ENCODE measurements at places on chromosomes 2 and 18.

DNA sequence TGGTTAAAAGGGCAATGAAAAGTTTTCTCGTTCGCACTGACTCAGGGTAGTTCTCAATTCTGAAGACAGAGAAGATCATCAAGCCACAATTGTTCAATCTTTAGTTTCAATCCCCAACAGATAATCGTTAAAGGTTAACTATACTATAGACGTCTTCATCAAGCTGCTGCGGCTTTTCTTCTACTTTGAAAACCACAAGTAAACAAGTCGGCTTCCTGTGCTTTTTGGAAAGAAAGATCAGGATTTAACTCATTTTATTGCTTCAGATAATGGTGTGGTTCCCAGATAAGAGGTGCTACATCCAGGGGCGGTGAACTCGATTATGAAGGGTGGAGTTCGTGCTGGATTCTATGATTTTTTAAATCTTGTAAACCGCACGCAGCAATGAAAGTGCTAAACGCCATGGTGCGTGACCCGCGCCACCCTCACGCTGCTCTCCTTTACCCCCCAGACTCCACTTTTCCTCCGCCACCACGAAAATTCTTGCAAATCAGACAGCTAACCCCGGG lies 545 bp upstream of the CDCA7 start:
- no peak for DNase-seq

DNA sequence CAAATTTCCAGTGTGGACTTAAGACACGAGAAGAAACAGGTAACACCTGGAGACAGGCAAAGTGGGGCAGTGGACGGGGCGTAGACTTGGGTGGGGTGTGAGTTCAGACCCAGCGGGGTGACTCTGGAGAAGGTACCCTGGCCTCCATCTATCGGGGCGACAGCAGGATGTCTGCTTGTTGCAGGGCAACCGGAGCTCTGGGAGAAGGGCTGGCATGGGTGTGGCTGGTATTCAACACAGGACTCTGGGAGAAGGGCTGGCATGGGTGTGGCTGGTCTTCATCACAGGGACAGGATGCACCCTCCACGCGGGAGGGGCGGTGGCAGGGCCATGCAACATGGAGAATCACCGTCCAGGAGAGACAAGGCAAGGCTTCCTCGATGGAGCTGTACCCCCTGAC lies 198.5 kb downstream of the HDAC4 start:
- no peak for DNase-seq

DNA sequence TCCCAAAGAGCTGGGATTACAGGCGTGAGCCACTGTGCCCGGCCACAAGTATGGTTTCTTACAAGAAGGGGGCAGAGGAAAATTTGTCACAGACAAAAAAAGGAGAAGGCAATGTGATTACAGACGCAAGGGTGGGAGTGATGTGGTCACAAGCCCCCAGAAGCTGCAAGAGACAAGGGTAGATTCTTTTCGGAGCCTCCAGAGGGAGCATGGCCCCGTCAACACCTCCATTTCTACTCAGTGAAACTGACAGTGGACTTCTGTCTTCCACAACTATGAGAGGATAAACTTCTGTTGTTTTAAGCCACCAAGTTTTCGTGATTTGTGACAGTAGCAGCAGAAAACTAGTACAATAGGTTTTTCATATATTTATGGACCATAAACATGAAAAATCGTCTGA lies 2.1 kb upstream of the TCF7L1 start:
- no peak for DNase-seq

DNA sequence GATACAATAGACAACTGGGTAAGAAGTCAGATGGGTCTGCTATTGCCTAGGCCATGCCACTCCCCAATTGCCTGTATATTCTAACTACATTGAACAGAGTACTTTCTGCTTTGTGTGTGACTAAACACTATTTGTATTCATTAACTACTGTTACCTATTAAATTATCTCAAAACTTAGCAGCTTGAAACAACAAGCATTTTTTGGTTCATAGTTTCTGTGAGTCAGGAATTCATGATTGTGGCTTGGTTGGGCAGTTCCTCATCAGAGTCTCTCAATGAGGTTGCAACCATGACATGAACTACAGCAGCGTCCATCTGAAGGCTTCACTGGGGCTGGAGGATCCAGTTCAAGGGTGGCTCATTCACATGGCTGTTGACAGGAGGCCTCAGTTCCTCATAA lies 205.7 kb downstream of the EN1 start:
- no peak for DNase-seq

DNA sequence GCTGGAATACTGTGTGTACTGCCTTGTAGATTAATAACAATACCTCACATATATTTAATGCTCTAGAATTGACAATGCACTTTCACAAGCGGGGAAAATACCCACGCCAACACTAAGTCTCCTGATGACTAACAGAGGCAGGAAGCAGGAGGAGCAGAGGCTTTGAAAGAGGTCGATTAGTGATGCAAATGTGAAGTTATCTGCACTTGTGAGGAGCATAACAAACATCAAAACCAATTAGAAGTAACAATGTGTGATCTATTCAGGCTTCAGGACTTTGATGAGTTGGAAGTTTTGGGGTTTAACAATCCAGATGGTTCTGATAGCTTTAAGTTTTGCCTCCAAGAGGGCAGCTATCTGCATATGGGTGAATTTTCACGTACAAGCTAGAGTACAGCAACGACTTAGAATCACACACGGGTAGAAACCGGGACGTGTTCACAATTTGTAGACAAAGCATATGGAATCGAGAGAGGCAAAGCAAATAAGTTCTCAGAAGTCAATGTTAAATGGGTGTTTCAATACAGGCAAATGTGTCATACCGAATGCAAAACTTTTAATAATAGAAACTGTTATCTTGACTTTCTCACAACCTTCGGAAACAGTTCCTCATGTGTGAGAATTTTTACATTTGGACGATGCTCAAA lies 114.5 kb downstream of the METTL8 start:
- peak; percentile 24 for DNase-seq

GRCh38 chr18:44941516-44941915 lies 260.8 kb downstream of the SETBP1 start:
- no peak for DNase-seq

DNA sequence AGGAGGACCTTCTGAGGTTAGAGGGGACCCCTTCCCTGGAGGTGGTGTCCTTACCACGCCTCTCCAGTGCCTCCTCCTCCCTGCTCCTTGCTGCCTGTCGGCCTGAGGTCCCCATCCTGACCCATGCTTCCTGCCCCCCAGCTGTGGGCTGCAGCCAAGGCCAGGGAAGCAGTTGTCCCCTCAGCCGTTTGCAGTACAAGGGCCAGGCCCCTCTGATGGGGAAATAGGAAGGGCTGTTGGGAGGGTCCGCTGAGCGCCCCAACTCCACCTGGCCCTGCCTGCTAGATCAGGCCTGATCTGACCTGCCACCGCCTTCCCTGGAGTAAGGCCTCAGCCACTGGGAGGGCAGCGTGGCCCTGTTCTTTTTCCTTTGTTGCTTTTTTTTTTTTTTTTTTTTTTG lies 219.8 kb downstream of the KLHL29 start:
- no peak for DNase-seq

DNA sequence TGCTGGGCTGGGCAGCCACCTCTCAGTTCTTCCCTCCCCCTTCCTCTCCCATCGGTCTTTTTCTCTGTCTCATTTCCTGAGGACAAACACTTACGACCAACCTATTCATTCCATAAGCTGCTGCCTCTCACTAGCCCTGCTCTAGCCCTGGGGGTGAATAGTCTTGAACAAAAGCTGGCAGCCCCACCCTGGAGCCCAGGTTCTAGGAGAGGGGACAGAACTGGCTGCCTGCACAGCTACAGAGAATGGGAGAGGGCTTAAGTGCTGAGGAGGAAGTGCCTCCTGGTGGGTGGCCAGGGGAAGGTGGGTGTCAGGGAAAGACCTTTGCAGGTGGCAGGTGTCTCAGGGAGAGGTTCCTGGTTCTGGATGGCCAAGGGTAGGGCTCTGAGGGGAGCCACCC lies 22.8 kb downstream of the ANO7 start:
- DNase-seq: peak; percentile 28

DNA sequence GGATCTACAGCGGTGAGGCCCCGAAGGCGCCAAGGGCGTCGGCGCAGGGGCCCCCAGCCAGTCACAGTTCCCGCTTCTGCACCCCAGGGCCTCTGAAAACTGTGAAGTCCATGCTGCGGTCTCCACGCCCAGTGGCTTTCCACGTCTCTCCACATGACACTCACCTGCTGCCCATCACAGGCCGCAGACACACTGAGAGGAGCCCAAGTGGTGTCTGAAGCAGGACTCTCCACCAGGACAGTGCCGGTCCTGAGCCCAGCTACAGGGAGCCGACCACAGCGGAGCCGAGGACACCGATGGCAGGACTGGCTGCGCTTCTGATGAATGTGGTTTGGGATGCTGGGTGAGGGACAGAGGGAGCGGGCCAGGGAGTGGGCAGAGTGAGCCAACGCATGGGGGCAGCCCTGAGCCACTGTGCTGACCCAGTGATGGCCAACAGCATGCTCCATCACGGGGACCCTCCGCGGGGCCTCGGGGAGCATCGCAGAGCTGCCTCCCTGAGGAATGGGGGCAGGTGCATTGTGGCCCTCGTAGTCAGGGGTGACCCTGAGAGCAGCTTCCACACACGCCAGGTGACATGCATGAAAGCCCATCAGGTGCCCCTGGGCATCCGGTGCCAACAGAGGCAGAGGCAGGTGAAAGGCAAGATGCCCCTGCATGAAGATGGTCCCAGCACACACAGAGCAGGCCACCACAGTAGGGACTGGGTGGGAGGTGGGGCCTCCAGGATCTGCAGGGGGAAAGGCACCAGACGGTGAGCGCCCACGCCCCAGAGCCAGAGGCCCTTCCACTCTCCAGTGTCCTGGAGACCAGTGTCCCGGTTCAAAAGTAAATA lies 116.6 kb downstream of the HDAC4 start:
- DNase-seq: no peak

Data from HT1080 (cell line).